Lower lobe of right lung (tissue), 2 donors: ENCODE measurements at places on chromosomes 2 and 18. TPM values are rescaled to one million over a fixed set of nuclear protein-coding genes. Genes with fewer than 3 reads are reported as not detected.
A peak's percentile ranks its signal among the peaks of the same experiment; 100 is the strongest.

DNA sequence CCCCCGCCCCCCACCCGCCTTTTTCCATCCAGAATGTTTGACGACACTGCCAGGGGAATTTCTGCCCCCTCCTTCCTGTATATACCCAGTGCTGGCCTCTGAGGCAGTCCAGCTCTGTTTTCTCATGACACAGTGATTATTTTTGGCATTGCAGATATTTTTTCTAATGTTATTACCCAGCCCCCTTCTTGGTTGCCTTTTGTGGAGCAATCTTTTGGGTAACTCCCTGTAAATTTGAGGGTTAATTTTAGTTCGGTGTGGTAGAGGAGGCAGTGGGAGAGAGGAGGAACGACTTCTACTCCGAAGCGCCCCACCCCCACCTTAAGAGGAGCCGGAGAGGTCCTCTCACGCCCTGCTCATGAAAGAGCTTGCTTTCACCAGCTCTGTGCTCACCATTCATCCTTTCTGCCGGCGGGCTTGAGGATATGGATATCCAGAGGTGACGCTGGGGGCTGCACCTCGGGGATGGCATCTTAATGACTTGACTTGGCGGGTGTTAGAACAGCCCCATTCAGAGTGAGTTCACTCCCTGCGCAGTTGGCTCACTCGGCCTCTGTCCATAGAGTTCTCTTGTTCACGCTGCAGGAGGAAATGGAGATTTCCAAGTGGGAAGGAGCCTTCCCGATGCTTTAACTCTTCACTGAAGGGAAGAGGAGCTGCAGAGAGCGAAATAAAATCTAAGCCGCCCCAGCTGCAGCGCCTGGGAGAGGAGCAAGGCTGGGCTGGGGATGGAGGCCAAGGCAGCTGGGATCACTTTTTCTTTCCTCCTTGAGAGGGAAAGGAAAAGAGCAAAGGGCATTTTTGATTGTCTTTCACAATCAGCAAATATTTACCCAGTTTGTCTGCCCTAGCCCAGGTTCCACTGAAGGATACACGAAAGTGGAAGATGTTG, 38.4 kb downstream of the EPAS1 start:
- peaks cover 98% of the 10 kb centered on the region for H3K4me1 ChIP-seq
- H3K27ac ChIP-seq, result peak overlapping the region; percentile 73
- no peaks in the 10 kb centered on the region for H3K36me3 ChIP-seq
- DNase-seq, result peak; percentile 61

DNA sequence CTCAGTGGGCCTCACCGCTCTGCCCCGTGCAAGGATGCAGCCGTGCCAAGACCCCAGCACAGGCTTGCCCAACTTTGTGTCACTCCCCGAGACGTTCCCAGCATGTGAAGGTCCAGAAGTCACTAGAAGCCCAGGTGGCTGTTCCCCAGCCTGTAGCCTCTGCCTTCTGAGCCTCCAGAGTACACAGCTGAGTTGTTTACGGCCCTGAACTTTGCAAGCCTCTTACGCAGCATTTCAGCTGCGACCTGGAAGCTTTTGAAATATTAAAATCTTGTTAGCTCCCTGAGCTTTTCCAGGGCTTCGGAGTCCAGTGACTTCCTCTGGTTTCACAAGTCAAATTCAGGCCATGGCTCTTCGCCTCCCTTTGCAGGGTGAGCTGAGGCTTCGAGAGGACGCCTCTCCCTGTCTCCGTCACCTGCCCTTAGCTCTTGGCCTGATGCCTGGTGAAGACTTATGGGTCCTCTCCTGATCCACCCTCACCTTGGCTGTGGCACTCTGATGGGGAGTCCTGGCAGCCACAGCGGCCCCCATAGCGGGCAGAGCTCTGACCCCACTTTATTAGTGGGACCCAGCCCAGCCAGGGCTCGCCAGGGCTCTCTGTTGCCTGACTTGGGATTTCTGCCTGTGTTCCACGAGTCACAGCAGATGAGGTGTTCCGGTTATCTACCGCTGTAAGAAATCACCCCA, 76.5 kb upstream of the HPCAL1 start:
- H3K4me1 ChIP-seq, result no peaks in the 10 kb centered on the region
- no peaks in the 10 kb centered on the region for H3K36me3 ChIP-seq

DNA sequence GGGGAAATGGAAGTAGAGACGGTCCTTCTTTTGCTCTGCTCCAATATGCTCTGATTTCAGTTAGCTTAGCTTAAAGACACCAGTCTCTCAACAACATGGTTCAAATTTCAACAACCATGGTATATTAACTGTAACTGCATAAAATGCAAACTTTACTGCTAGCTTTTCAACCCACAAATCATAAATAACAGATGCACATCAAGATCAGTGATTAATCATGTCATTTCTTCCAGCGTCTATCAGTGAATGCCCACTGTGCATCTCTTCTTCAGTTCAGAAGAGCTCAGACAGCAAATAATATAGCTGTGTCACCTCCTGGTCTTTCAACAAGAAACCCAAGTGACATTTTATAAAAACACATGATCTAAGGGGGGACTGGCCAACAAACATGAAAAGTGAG, 12.6 kb downstream of the PECR start:
- no peak overlapping the region for H3K4me3 ChIP-seq
- H3K27ac ChIP-seq, result no peak overlapping the region
- DNase-seq, result no peak
- H3K36me3 ChIP-seq, result peaks cover 23% of the 10 kb centered on the region
- H3K27me3 ChIP-seq, result no peaks in the 10 kb centered on the region

DNA sequence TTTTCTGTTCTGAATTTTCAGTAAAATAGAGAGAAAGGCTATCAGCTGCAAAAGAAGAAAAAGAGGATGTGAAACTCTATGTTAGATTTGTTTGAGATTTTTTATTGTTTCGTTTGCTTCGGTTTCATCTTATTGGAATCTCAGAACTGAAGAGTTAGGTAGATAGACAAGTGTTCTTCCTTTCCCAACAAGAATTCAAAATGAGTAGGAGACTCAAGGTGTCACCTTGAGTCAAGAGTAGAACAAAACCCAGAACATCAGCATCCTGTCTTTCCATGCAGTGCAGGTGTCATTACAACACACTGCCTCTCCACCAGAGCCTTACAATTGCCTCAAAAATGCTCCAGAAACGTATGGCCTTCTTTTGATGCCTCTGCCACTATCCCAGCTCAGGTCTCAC, 21.1 kb downstream of the NBAS start:
- DNase-seq, result no peak
- H3K27ac ChIP-seq, result no peak overlapping the region
- H3K27me3 ChIP-seq, result no peaks in the 10 kb centered on the region
- H3K36me3 ChIP-seq, result peaks cover 9% of the 10 kb centered on the region
- no peaks in the 10 kb centered on the region for H3K4me1 ChIP-seq

DNA sequence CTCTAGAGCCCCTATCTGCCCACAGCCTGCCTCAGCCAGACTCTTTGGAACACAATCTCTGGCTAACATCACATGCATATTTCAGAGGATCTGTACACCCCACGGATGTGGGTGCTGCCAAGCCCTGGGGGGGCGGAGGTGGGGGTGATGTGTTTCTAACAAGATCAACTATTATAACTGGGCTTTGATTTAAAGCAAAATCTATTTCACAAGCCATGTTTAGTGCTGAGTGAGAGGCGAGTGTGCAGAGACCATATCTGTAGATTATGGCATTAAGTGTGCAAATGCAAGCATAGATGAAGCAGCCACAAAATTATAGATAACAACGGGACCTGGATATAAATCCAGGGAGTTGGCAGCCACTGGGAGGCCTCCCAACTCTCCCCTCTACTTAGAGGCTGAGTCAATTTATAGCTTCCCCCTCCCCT, 135.8 kb upstream of the SMAD2 start:
- H3K4me1 ChIP-seq, result no peaks in the 10 kb centered on the region
- H3K4me3 ChIP-seq, result no peak overlapping the region
- no peaks in the 10 kb centered on the region for H3K27me3 ChIP-seq

DNA sequence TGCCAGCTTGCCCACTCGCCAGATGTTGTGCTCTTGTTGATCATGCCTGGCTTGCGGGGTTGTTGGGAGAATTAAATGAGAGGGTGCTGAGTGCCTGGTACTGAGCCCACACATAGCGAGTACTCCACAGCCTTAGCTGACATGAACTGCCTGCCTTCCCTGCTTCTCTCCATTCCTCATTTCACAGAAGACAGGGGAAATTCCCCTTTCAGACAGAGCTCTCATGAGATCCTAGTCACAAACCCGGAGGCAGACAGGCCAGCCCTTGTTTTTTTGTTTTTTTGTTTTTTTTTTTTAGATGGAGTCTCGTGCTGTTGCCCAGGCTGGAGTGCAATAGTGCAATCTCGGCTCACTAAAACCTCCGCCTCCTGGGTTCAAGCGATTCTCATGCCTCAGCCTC, 17.1 kb upstream of the DNMT3A start:
- DNase-seq, result no peak
- H3K27me3 ChIP-seq, result no peaks in the 10 kb centered on the region
- no peak overlapping the region for H3K4me3 ChIP-seq
- H3K27ac ChIP-seq, result no peak overlapping the region
- H3K36me3 ChIP-seq, result no peaks in the 10 kb centered on the region

GRCh38 chr2:126699018-126699417, 43.1 kb downstream of the GYPC start:
- H3K27me3 ChIP-seq, result no peaks in the 10 kb centered on the region
- H3K36me3 ChIP-seq, result peaks cover 35% of the 10 kb centered on the region
- no peak for DNase-seq
- no peak overlapping the region for H3K4me3 ChIP-seq
- H3K4me1 ChIP-seq, result peaks cover 8% of the 10 kb centered on the region

GRCh38 chr18:59229701-59230443, 9.9 kb downstream of the GRP start:
- DNase-seq, result no peak
- no peaks in the 10 kb centered on the region for H3K36me3 ChIP-seq
- H3K4me3 ChIP-seq, result no peak overlapping the region
- H3K4me1 ChIP-seq, result no peaks in the 10 kb centered on the region

GRCh38 chr2:121134728-121135127, 150.3 kb downstream of the TFCP2L1 start:
- no peaks in the 10 kb centered on the region for H3K4me1 ChIP-seq
- H3K36me3 ChIP-seq, result no peaks in the 10 kb centered on the region
- no peak overlapping the region for H3K4me3 ChIP-seq
- H3K27ac ChIP-seq, result no peak overlapping the region
- DNase-seq, result no peak
- no peaks in the 10 kb centered on the region for H3K27me3 ChIP-seq

DNA sequence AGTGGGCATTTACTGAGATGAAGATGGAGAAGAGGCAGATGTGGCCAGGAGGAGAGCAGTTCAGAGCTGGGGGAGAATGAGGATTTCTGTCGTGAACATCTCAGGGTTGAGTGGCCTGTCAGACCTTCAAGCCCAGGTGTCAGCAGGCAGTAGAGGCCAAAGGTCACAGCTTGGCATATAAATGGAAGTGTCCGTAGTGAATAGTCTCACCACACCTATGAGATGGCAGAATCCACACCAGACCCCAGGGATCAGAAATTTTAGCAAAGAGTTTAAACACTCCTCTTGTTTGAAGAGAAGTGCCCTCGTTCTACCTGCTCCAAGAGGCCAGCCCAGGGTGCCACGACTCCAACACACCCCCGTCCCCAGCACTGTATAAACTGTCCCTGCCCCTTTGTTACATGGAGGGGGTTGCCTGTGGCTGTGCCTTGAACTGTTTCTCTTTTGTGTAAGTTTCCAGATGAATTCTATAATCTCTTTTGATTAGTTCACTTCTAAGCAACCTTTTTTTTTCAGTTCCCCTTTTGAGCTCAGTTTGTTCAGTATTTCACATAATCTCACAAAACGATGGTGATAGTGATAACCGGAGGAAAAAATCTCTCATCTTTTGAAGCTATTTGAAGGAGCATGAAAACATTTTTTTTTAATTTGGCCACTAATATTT, 69.0 kb upstream of the TTC39C start:
- H3K27ac ChIP-seq, result no peak overlapping the region
- no peaks in the 10 kb centered on the region for H3K27me3 ChIP-seq
- H3K4me3 ChIP-seq, result no peak overlapping the region

GRCh38 chr2:172279813-172280212, 147.6 kb upstream of the ITGA6 start:
- no peaks in the 10 kb centered on the region for H3K27me3 ChIP-seq
- H3K4me1 ChIP-seq, result peaks cover 13% of the 10 kb centered on the region
- H3K4me3 ChIP-seq, result no peak overlapping the region
- no peaks in the 10 kb centered on the region for H3K36me3 ChIP-seq
- no peak for DNase-seq
- no peak overlapping the region for H3K27ac ChIP-seq

- DNase-seq, result no peak
- no peak overlapping the region for H3K4me3 ChIP-seq
- no peaks in the 10 kb centered on the region for H3K36me3 ChIP-seq
Measured at GRCh38 chr2:177101930-177102329, 110.7 kb upstream of the HNRNPA3 start.

DNA sequence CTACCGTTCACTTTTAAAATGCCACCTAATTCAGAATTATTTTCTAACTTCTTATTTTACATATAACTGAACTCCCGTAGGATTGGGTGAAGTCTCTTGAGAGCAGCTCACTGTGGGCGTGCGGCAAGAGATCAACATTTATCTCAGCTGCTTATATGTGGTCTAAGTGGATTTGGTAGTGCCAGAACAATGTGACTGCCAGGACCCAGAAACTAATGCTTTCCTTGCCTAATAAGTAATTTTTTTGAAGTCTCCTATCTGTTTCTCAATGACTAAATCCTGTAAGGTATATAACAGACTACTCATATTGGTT, 11.2 kb upstream of the NFE2L2 start:
- H3K4me1 ChIP-seq, result no peaks in the 10 kb centered on the region
- no peak for DNase-seq
- no peak overlapping the region for H3K4me3 ChIP-seq
- H3K36me3 ChIP-seq, result no peaks in the 10 kb centered on the region

DNA sequence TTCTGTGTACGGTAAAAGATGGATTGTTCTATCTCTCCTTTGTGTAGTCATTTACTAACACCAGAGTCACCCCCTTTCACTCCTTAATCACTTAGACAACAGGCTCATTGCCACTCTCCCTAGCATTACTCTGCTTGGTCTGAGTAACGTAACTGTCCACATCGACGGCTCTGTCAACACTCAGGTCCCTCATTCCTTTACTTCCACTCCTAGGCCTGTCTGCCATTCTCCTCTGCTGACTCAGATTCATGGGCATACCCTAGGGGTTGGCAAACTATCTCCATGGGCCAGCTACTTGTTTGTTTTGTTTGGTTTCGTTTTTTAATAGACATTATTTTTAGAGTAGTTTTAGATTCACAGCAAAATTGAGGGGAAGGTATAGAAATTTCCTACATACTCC, 243.9 kb downstream of the NR4A2 start:
- H3K4me3 ChIP-seq, result no peak overlapping the region
- no peak for DNase-seq
- H3K27ac ChIP-seq, result no peak overlapping the region

GRCh38 chr18:35430721-35431373, 53.7 kb upstream of the ZNF396 start:
- peaks cover 9% of the 10 kb centered on the region for H3K4me1 ChIP-seq
- no peak overlapping the region for H3K27ac ChIP-seq
- H3K27me3 ChIP-seq, result no peaks in the 10 kb centered on the region
- DNase-seq, result no peak
- H3K36me3 ChIP-seq, result no peaks in the 10 kb centered on the region

RASGRP3 gene
- 13.7 TPM for total RNA-seq

LAMA3 gene
- 89.1 TPM for total RNA-seq

ABCG8 gene
- not detected for total RNA-seq
